Central memory CD8-positive, alpha-beta T cell (primary cell): ENCODE measurements at places on chromosomes 7 and 10.

DNA sequence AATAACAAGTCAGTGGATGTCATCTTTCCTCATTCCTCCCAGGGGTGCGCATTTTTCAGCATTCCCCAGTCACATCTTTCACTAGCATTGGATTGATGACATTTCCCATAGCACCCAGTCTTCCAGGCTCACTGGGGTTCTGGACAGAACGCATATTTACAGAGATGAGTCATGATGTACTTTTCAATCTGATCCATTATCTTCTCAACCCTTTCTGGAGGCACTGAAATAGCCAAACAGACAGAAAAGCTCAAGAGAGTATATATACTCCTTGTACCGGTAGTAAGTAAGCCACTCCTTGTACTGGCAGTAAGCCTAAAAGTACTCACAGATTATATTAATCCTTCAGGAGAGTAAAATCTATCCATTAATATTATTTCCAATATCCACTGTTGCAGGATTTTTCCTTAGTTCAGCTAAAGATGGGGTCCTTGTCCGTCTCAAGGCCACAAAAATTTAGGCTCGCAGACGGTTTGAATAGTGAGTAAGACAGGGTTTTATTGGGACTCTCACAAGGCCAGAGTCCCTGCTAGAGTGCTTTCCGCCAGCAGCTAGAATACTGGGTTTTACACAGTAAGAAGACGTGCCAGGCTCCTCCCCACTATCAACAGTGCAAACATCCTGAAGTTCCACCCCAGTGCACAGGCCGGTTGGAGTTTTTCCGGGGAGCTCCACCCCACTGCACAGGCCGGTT lies 60.8 kb downstream of the MDH2 start:
- DNase-seq, result no peak

GRCh38 chr7:98409843-98410242 lies 9.0 kb upstream of the BAIAP2L1 start:
- DNase-seq, result no peak

GRCh38 chr7:139525750-139526149 lies 2.3 kb downstream of the CLEC2L start:
- DNase-seq, result no peak

DNA sequence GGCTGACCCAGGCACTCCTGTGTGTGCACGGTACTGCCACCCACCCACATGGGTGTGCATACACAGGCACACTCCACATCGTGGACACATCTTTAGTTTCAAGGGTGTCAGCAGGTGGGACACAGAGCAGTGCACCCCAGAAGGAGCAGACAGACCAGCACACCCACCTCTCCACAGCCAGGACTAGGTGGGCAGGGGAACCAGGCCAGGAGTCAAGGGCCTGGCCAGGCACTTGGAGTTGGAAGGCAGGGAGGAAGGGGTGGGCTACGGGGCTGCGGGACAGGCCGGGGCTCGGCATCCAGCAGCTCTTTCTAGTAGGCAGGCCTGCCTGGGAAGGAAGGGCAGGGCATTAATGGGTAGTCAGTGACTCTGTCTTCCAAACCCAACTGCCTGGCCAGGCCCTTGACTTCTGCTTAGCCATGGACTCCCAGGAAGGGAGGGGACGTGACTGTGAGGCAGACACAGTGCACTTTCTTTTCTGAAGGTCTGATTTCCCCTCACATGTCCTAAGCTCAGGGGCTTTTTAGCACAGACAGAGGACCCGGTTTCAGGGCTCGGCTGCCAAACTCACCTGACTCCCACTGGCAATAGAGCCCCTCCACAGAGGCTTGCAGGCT lies 14.6 kb downstream of the RASGEF1A start:
- DNase-seq, result no peak

DNA sequence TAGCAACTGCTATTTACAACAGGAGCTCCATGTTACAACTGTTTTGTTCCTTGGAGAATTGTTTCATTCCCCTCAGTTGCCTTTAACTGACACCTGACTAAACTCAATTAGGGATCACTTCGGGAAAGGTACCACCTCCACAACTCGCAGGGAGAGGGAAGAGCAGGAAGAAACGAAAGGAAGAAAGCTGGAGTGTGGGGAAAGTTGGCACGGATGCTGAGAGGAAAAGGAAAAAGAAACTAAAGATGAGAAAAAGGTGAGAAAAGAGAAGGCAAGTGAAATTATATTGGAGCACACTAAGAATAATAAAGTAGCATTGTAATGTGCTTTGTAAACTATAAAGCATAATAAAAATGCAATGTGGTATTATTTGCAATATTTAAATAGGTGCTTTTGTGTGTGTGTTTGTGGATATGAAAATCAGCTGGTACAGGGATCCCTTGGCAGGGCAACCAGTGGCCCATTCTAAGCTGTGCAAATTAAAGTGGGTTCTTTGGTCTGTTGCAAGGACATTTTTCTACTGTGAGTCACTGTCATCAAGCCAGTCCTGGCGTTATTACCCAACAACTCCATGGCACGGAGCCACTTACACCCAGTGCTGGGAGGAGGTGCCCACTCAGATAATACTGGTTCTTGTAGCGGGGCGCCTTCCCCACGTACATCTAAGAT lies 45.9 kb downstream of the HIPK2 start:
- DNase-seq, result no peak

- no peak for DNase-seq
Measured at GRCh38 chr10:7563770-7564169, 103.0 kb downstream of the ITIH5 start.

- no peak for DNase-seq
Measured at GRCh38 chr7:147412109-147412508, 1178.5 kb upstream of the C7orf33 start.

GRCh38 chr7:128963327-128963757 lies 25.6 kb downstream of the IRF5 start:
- DNase-seq, result no peak

DNA sequence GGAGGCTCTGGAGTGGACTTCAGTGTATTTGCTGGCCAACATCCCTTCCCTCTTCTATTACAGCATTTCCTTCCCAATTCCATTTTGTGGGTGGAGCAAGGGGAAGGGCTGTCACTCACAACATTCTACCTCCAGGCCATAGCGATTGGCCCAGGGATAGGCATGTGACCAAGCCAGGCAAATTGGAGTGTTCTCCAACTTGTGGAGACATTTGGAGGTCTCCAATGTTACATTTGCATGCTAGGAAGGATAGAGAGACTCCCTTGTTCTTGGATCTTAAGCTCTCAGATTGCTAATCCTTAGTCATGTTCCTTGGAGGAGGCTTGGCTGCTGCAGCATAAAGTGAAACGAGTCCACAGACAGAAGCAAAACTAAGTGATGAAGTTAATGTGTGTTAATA lies 95.6 kb upstream of the KIF5B start:
- DNase-seq, result no peak

DNA sequence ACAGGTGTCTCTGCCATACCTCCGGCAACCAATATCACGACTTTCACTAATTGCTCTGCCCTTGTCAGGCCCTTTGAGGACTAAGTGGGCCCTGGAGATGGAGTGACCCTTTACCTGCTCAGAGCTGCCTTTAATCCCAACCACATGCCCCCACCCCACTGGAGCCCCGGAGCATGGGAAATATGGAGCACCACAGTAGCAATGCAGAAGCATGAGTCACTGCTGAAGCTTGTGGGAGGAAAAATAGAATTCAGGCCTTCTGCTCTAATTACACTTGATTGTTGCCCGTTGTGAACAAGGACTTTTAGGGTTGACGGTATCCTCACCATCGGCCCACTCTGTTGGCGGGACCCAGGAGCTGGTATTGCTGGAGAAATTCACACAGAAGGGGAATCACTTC lies 52.5 kb upstream of the FRMD4A start:
- no peak for DNase-seq

DNA sequence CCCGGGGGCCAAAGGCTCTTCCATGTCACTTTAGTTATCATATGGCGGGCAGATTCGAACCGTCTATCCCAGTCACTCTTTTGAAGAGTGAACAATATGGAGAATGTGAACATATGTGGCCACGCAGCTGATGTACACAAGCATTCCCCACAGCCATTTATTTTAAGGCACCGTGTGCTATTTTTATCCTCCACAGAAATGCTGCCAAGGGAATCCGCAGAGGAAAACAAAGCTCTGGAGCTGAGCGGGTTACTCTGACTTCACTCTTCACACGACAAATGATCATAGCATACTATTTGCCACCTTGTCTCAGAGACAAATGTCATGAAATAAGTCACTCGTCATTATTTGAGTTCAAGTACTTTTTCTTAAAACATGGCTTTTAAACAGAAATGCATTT lies 100.3 kb downstream of the CTBP2 start:
- DNase-seq, result no peak

GRCh38 chr7:152872061-152872744 lies 112.7 kb downstream of the ACTR3B start:
- DNase-seq, result no peak

DNA sequence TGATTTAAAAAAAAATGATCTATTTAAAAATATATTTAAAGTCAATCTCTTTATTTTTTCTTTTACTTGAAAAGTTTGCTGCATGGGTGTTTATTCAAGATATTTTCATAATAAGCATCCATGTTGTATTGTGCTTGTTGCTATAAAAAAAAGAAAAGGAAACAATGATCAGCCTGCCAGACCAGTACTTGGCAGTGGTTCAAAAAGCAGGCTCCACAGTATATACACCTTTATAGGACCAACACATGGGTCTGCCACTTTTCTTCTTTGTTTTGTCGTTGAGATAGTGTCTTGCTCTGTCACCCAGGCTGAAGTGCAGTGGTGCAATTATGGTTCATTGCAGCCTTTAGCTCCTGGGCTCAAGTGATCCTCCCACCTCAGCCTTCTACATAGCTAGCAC lies 228.0 kb downstream of the TWIST1 start:
- no peak for DNase-seq

GRCh38 chr7:109890622-109891021 lies 1200.3 kb upstream of the LRRN3 start:
- no peak for DNase-seq

DNA sequence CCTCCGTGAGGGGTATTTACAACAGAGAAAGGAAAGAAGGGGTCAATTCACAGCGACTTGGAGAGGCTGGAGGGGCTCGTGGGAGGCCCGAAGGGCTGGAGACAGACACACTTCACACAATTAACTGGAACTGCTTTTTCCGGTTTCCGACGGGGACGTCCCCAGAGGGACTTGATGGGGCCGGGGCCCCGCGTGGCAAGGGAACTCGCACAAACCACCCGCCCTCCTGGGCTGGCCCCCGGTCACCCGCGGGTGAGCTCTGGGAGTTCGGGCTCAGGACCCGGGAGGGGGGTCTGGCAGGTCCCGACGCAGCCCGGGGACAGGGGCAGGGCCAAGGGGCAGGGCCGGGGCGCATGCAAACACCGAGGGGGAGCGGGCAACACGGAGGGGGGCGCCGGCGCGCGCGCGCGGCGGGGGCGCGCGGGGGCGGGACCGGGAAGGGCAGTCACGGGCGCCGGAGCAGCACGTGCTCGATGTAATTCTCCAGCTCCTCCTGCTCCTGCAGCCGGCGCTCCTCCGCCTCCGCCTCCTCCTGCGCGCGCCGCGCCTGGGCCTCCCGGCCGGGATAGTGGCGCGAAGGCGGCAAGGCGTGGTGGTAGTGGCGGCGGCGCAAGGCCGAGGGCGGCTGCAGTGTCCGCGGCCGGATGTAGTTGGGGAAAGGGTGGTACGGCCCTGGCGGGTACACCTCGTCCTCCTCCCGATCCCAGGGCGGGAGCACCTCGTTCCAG lies 2.7 kb downstream of the VGF start:
- DNase-seq, result no peak

GRCh38 chr7:48140001-48140681 lies 31.1 kb upstream of the ABCA13 start:
- DNase-seq, result no peak

- no peak for DNase-seq
Measured at GRCh38 chr10:87605628-87606251, 53.9 kb upstream of the PAPSS2 start.

DNA sequence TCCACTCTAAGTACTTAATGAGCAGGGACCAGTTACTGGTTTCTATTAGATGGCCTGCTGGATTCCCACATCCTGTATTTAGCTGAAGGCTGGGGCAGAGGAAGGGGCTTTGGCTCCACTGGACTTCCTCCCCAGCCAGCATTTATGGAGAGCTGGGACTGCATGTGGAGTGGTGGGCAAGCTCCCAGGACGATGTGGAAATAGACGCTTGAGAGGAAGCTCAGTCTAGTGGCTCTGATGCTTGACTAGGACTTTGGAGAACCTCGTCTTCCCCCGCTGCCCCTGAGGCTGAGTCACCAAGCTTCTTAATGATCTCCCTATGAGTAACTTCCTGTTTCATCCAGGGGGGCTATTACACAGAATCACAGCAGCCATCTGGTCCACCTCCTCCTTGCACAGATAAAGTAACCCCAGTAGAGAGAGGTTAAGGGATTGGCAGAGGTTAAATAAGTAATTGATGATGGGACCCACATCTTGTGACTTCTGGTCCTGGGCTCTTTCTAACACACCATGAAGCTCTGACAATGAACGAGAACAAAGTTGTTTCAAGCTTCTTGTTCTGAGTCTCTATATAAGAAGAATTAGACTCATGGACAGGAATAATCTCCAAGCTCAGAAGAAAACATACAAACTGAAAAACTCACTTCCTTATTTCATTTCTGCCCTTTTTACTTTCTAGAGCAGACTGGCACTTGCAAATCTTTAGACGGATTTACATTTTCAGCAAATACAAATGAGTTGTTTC lies 126.2 kb downstream of the PRPF18 start:
- DNase-seq, result no peak

- no peak for DNase-seq
Measured at GRCh38 chr7:25854059-25854458, 297.9 kb upstream of the NFE2L3 start.

DNA sequence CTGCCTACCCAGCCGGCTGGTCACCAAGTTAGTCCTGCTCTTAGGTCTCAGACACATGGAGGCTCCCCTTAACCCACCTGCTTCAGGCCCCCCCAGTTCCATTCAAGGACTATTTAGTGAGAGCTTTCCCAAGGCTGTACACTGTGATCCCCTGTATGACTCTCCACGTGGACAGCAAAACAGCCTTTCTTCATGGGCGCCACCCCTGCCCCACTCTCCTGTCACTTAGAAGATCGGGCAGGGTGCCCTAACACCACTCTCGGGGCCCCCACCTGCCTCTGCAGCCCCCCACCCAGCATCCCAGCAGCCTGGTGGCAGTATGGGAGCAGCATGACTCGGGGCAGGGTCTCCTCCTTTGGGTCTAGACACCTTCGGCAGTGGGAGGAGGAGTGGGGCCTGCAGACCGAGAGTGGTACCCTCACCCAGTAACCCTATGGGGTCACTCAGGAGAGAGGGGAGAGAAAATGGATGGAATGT lies 116.6 kb downstream of the PTPN20 start:
- no peak for DNase-seq

- no peak for DNase-seq
Measured at GRCh38 chr7:128838109-128838779, 8.0 kb downstream of the FLNC start.

GRCh38 chr7:141731476-141732149 lies 6.5 kb upstream of the SSBP1 start:
- DNase-seq, result no peak

- DNase-seq, result no peak
Measured at GRCh38 chr7:94649450-94649849, 6.5 kb downstream of the SGCE start.
